ENCODE measurements at places on chromosomes 16 and 17. TPM values are rescaled to one million over a fixed set of nuclear protein-coding genes. Genes with fewer than 3 reads are reported as not detected.

DNA sequence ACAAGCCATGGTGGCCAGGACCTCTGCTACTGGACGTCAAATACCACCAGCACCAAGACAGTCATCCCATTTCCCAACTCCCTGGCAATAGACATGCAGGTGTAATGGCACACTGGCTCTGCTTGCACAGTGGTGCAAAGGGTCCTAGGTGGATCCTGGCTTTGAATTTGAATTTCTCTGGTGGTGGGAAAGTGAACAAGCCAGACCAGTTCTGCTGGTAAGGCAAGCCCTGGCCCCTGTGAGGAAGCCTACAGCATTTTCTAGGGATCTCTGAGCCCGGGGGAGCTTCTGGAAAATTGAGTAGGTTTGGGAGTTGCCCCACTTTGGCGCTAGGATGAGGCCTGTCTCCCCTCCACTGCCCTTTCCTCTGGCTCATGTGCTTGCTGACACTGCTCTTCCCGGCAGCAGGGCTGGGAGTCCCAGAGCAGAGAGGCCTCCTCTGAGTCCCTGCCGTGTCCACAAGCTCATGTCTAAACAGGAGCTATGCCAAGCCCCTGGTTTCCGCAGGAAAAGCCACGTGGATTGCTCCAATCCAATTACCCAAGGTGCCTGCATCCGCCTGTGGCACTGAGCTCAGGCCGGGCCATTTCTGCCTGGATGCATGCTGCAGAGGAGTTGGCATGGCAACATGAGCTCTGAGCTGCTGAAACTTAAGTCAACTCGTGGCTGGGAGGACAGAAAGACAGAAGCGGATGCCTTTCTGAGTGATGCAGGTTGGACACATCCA lies 67.0 kb downstream of the PRMT7 start:
- no peaks in the 10 kb centered on the region for H3K36me3 ChIP-seq
- H3K27ac ChIP-seq: peak overlapping the region; percentile 32
- peak; percentile 61 for DNase-seq
- H3K27me3 ChIP-seq: no peaks in the 10 kb centered on the region
- H3K4me3 ChIP-seq: no peak overlapping the region
- H3K4me1 ChIP-seq: no peaks in the 10 kb centered on the region

The GPRC5C gene
- total RNA-seq: 40.3 TPM

GRCh38 chr17:7250695-7251627 lies 573 bp downstream of the CTDNEP1 start:
- DNase-seq: no peak
- H3K36me3 ChIP-seq: no peaks in the 10 kb centered on the region
- H3K4me3 ChIP-seq: peak overlapping the region; percentile 93
- H3K27ac ChIP-seq: peak overlapping the region; percentile 100

- no peak overlapping the region for H3K27ac ChIP-seq
- no peak for DNase-seq
- no peaks in the 10 kb centered on the region for H3K36me3 ChIP-seq
- H3K4me3 ChIP-seq: no peak overlapping the region
- H3K27me3 ChIP-seq: no peaks in the 10 kb centered on the region
Measured at GRCh38 chr16:49437344-49437743, 63.7 kb downstream of the C16orf78 start.

DNA sequence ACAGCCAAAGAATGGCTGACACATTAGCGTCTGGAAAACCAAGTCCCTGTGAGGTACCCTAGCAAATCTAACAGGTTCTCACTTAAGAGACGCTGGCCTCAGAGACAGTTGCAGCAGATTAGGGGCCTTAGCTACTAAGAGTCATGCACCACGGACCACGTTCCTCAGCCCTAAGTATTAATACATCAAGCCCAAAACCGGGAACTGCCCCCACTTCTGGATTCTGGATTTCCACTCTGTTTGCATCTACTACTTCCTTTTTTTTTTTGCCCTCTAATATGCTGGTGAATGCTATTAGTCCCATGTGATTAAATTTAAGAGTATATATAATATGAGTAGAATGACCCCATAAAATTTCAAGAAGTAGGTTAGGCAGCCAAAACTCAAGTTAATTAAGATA lies 775 bp upstream of the TERB1 start:
- no peak for DNase-seq
- H3K27ac ChIP-seq: no peak overlapping the region
- H3K4me1 ChIP-seq: no peaks in the 10 kb centered on the region
- no peaks in the 10 kb centered on the region for H3K27me3 ChIP-seq
- no peak overlapping the region for H3K4me3 ChIP-seq

DNA sequence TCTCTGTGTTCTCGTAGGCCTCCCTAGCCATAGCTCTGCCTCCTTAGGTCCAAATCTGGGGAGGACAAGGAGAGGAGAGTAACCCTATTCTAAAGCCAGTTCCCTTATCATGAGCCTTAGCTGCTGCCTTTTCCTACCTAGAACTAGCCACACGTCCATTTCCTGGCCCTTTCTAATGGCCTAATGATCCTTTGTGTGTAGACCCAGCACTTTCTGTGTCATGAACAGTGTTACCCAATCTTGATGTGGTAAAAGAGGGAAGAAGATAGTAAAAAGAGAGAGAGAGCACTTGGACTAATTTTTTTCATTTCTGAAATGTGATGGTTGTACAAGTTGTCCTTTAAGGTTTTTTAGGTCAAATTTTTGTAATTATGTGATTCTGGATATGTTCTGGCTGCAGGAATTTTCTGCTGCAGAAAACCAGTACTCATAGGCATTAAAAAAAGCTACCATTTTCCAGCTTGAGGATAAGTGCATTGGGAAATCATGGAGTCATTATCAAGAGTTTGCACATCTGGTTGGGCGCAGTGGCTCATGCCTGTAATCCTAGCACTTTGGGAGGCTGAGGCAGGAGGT lies 18.2 kb downstream of the CASC3 start:
- no peaks in the 10 kb centered on the region for H3K27me3 ChIP-seq
- H3K4me1 ChIP-seq: no peaks in the 10 kb centered on the region
- no peak overlapping the region for H3K4me3 ChIP-seq
- DNase-seq: no peak
- H3K36me3 ChIP-seq: no peaks in the 10 kb centered on the region

GRCh38 chr16:66130296-66130905 lies 236.1 kb upstream of the CDH5 start:
- peak overlapping the region; percentile 38 for H3K27ac ChIP-seq
- H3K27me3 ChIP-seq: no peaks in the 10 kb centered on the region
- no peaks in the 10 kb centered on the region for H3K4me1 ChIP-seq
- H3K4me3 ChIP-seq: no peak overlapping the region
- H3K36me3 ChIP-seq: no peaks in the 10 kb centered on the region

GRCh38 chr16:75116081-75116910 lies at the start of gene LDHD:
TSS of gene LDHD (minus strand) at chr16:75116780. CDS start at chr16:75116720, 60 bp downstream.
- H3K4me3 ChIP-seq: peak within 1 kb of the TSS; percentile 75
- peak within 1 kb of the TSS; percentile 67 for H3K27ac ChIP-seq
- DNase-seq: peak; percentile 70

DNA sequence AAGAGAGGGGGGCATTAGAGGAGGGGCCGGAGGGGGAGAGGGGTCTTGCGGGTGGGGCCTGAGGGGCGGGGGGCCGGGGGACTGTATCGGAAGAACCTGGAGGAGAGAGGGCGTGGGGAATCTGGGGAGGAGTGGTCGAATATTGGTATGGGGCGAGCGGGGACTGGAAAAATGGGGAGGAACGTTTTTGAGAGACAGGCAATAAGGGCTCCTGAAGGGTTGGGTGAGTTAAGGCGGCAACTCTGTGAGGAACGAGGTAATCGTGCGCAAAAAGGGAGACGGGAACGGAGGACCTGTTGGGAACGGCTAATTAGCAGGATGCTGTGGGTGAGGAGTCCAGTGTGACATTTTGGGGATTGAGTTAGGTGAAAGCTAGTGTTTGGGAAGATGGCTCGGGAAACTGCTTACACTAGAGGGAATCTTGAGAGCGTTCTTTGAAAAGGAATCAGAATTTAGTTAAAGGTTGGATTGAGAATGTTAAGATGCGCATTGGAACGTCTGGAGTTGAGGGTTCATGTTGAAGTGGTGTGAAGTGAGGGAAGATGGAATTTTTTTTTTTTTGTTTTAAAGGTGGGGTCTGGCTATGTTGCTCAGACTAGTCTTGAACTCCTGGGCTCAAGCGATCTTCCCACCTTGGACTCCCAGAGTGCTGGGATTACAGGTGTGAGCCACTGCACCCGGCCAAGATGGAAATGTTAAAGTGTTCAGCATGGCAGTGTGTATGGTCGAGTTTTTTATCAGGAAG lies 662 bp downstream of the WIPF2 start:
- H3K36me3 ChIP-seq: no peaks in the 10 kb centered on the region
- no peaks in the 10 kb centered on the region for H3K27me3 ChIP-seq
- H3K4me1 ChIP-seq: peaks cover 9% of the 10 kb centered on the region
- H3K4me3 ChIP-seq: peak overlapping the region; percentile 91
- peak overlapping the region; percentile 89 for H3K27ac ChIP-seq
- peak; percentile 37 for DNase-seq

GRCh38 chr17:64461788-64462187 lies 12.9 kb downstream of the MILR1 start:
- H3K27me3 ChIP-seq: no peaks in the 10 kb centered on the region
- no peak overlapping the region for H3K27ac ChIP-seq
- no peak for DNase-seq
- H3K4me3 ChIP-seq: no peak overlapping the region

The KCNH6 gene
- total RNA-seq: not detected

The OR3A3 gene
- not detected for total RNA-seq

DNA sequence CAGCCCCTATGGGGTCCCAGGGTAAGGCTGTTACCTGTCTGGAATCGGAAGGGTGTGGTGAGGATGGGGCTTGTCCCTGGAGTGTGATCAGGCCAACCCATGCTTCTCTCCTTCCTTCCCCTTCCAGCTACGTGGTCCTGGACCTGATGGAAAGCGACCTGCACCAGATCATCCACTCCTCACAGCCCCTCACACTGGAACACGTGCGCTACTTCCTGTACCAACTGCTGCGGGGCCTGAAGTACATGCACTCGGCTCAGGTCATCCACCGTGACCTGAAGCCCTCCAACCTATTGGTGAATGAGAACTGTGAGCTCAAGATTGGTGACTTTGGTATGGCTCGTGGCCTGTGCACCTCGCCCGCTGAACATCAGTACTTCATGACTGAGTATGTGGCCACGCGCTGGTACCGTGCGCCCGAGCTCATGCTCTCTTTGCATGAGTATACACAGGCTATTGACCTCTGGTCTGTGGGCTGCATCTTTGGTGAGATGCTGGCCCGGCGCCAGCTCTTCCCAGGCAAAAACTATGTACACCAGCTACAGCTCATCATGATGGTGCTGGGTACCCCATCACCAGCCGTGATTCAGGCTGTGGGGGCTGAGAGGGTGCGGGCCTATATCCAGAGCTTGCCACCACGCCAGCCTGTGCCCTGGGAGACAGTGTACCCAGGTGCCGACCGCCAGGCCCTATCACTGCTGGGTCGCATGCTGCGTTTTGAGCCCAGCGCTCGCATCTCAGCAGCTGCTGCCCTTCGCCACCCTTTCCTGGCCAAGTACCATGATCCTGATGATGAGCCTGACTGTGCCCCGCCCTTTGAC lies 2.4 kb downstream of the MAPK7 start:
- peak overlapping the region; percentile 66 for H3K27ac ChIP-seq
- DNase-seq: no peak
- H3K4me3 ChIP-seq: no peak overlapping the region
- peaks cover 7% of the 10 kb centered on the region for H3K36me3 ChIP-seq
- no peaks in the 10 kb centered on the region for H3K27me3 ChIP-seq
- H3K4me1 ChIP-seq: peaks cover 23% of the 10 kb centered on the region

DNA sequence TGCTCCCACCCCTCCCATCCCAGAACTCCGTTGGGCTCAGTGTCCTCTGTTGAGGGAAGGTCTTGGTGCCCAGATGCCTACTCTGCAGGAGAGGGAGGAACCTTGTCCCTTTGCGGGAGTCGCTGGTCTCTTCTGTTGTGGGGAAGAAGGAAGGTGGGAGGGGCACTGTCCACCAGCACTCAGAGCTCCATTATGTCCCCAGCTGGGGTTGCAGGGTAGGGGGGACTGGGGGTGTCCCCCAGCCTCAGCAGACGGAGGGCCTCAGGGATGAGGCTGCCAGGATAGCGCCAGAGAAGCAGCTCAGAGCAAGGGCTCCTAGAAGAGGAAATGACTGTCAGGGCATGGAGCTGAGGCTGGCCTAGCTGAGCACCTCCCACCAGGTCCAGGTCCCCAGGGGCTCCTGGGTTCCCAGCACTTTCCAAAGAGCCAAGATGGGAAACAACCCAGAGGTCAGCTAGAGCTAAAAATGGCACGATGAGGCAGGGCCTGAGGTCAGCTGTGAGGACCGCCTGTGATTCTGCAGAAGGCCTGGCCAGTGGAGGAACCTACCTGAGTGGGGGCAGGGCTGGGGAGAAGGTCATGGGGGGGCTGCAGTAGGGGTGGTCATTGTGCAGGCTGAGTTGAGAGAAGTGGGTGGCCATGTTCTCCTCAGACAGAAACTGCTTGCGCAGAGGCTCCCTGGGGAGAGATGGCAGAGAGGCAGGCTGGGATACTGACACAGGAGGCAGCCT lies 893 bp downstream of the HCFC1R1 start:
- peak overlapping the region; percentile 70 for H3K4me3 ChIP-seq
- DNase-seq: no peak
- no peaks in the 10 kb centered on the region for H3K36me3 ChIP-seq
- peaks cover 15% of the 10 kb centered on the region for H3K4me1 ChIP-seq
- peaks cover 3% of the 10 kb centered on the region for H3K27me3 ChIP-seq
- peak overlapping the region; percentile 96 for H3K27ac ChIP-seq

- no peak overlapping the region for H3K4me3 ChIP-seq
- H3K27ac ChIP-seq: no peak overlapping the region
- no peaks in the 10 kb centered on the region for H3K27me3 ChIP-seq
- no peak for DNase-seq
- no peaks in the 10 kb centered on the region for H3K4me1 ChIP-seq
- H3K36me3 ChIP-seq: no peaks in the 10 kb centered on the region
Measured at GRCh38 chr16:20768121-20768520, 4.3 kb downstream of the ACSM3 start.

GRCh38 chr16:62989480-62989879 lies 953.2 kb upstream of the CDH8 start:
- no peak overlapping the region for H3K4me3 ChIP-seq
- no peaks in the 10 kb centered on the region for H3K4me1 ChIP-seq

GRCh38 chr17:10815319-10815718 lies 11.4 kb upstream of the TMEM238L start:
- peak overlapping the region; percentile 40 for H3K27ac ChIP-seq
- no peak overlapping the region for H3K4me3 ChIP-seq
- no peaks in the 10 kb centered on the region for H3K36me3 ChIP-seq
- no peaks in the 10 kb centered on the region for H3K4me1 ChIP-seq
- DNase-seq: no peak

The KRTAP4-16 gene
- total RNA-seq: not detected

The CDH5 gene
- total RNA-seq: 19.2 TPM

DNA sequence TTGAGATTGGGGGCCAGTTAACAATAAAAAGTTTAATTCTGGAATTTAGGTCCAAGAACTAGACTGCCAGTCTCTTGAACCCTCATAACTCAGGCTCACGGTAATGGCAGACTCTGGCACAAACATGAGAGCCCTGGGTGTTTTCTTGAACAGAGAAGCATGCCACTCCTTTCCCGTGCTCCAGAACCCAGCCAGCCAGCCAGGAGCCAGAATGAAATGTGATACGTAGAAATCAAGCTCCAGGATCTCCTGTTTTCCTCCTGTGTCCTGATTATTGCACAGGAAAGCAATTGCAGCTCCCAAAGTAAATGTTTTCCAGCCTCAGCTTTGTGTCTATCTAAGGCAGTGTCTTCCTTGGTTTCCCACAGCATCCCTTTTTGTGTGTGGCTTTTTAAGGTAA lies 46.2 kb upstream of the NOL11 start:
- H3K27ac ChIP-seq: peak overlapping the region; percentile 68
- H3K4me3 ChIP-seq: no peak overlapping the region
- H3K4me1 ChIP-seq: no peaks in the 10 kb centered on the region
- no peaks in the 10 kb centered on the region for H3K36me3 ChIP-seq

GRCh38 chr17:46157443-46158062 lies 35.7 kb downstream of the KANSL1 start:
- H3K36me3 ChIP-seq: no peaks in the 10 kb centered on the region
- H3K4me3 ChIP-seq: no peak overlapping the region
- H3K4me1 ChIP-seq: peaks cover 13% of the 10 kb centered on the region
- H3K27me3 ChIP-seq: no peaks in the 10 kb centered on the region
- peak overlapping the region; percentile 3 for H3K27ac ChIP-seq
